Activated T-cell treated with anti-CD3 and anti-CD28 coated beads, Interleukin-2, amount 50 U/mL, for 72 hours (primary cell): ENCODE measurements at places on chromosomes 3 and 15. TPM values are rescaled to one million over a fixed set of nuclear protein-coding genes. Genes with fewer than 3 reads are reported as not detected.

- DNase-seq: no peak
- H3K27ac ChIP-seq: no peak overlapping the region
- H3K4me1 ChIP-seq: no peaks in the 10 kb centered on the region
- peaks cover 5% of the 10 kb centered on the region for H3K36me3 ChIP-seq
- H3K4me3 ChIP-seq: no peak overlapping the region
Measured at GRCh38 chr3:44939581-44940036, 36.4 kb downstream of the ZDHHC3 start.

GRCh38 chr15:56923174-56923591, 4.7 kb downstream of the TCF12 start:
- no peaks in the 10 kb centered on the region for H3K27me3 ChIP-seq
- peaks cover 7% of the 10 kb centered on the region for H3K36me3 ChIP-seq
- no peak overlapping the region for H3K27ac ChIP-seq
- no peak for DNase-seq
- H3K4me3 ChIP-seq: peak overlapping the region; percentile 32
- peaks cover 39% of the 10 kb centered on the region for H3K4me1 ChIP-seq

GRCh38 chr15:64275934-64276333, 80.0 kb downstream of the CSNK1G1 start:
- H3K36me3 ChIP-seq: peaks cover 2% of the 10 kb centered on the region
- peaks cover 26% of the 10 kb centered on the region for H3K4me1 ChIP-seq
- H3K27ac ChIP-seq: no peak overlapping the region

DNA sequence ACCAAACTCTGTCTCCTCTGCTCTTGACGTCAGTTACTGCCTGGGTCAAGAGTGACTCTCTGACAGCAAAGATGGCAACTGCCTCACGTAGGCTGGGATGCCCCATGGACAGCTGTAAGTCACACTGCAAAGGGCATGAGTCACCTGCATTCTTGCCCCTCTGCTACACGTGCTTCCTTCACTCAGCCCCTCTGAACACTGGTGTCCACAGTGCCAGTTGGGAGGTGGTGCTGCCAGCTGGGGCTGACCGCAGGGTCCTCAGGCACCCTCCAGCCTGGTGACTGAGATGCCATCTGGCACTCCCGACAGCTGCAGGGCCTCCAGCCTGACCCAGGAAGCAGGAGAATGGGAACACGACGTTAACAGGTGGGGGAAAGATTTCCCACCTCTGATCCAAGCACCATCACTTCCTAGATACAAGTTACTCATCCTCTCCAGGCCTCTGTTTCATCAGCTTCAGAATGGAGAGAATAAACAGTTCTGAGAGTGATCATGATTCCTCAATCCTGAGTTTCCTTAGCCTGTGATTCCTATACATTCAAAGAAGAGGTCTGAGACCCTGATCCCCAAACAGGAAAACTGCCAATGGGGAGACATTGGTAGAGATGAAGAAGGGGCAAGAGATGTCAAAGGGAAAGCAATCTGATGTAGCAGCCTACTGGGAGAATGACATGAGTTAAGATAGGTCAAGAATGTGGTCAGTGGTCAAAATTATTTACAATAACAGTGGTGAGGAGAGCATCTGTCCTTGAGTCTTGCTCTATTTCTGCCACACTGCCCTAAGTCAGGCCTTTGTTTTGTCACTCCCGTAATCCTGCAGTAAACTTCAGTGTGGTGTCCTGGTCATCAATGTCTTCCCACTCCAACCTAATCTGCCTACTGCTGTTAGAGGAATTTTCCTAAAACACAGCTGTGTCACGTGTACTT, 86.1 kb upstream of the BCL6 start:
- H3K4me1 ChIP-seq: peaks cover 64% of the 10 kb centered on the region
- H3K27me3 ChIP-seq: no peaks in the 10 kb centered on the region
- peaks cover 8% of the 10 kb centered on the region for H3K36me3 ChIP-seq
- no peak overlapping the region for H3K27ac ChIP-seq

The OXSR1 gene
- 51.8 TPM for total RNA-seq

DNA sequence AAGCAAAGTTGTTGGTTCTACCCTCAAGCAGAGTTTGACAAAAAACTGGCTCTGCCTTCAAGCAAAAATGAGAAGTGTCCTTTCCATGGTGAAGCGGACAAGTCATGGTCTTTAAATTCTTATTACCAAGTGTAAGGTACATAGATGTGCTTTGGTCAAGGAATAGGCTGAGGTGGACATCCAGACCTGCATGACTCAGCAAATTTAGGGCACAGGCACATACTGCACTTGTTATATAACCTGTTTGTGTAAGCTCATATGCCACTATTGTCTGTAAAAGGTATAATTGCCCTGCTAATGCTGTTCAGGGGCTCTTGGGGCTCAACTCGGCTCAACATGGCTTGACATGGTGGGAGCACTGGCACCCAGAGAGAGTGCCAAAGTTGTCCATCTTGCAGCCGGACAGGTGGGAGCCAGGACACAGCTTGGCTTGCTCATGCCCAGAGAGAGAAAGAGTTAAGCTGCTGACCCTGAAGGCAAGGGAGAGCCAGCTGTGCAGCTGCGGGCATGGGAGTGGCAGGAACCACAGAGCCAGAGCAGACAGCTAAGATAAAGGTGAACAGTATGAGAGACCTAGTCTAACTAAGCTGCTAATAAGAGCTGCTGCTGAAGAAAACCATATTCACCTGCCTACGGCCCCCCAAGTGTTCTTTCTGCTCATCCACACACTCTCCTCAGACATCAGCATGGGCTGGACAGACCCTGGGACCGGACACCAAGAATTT, 17.7 kb downstream of the MCCC1 start:
- H3K4me3 ChIP-seq: no peak overlapping the region
- no peak for DNase-seq
- no peak overlapping the region for H3K27ac ChIP-seq
- no peaks in the 10 kb centered on the region for H3K27me3 ChIP-seq
- no peaks in the 10 kb centered on the region for H3K4me1 ChIP-seq

GRCh38 chr3:48514431-48515227, 10.7 kb upstream of the SHISA5 start:
- no peaks in the 10 kb centered on the region for H3K36me3 ChIP-seq
- peaks cover 66% of the 10 kb centered on the region for H3K4me1 ChIP-seq
- DNase-seq: no peak
- no peaks in the 10 kb centered on the region for H3K27me3 ChIP-seq
- no peak overlapping the region for H3K27ac ChIP-seq

DNA sequence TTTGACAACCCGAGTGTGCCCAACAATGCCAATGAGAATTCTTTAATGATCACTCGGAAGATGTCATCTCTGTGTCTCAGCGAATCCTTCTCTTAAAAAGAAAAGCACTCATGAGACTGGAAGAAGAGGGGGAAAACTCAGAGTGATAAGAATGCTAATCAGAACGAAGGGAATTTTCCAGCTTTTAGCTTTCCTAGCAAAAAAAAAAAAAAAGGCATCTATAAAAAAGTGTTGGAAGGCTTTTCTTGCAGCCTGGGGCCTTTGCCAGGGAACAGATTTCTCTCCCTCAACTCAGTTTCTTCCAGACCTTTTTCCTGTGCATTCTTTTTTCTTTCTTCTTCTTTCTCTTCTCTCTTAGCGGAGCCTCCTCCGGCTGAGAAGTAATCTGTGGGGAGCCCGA, 80.5 kb upstream of the NEO1 start:
- H3K27me3 ChIP-seq: peaks cover 47% of the 10 kb centered on the region
- H3K4me3 ChIP-seq: no peak overlapping the region
- H3K27ac ChIP-seq: no peak overlapping the region
- no peaks in the 10 kb centered on the region for H3K36me3 ChIP-seq
- no peak for DNase-seq
- no peaks in the 10 kb centered on the region for H3K4me1 ChIP-seq

- no peaks in the 10 kb centered on the region for H3K4me1 ChIP-seq
- H3K27me3 ChIP-seq: peaks cover 6% of the 10 kb centered on the region
- no peak overlapping the region for H3K4me3 ChIP-seq
- no peaks in the 10 kb centered on the region for H3K36me3 ChIP-seq
- no peak for DNase-seq
Measured at GRCh38 chr15:39462691-39463090, 118.2 kb upstream of the THBS1 start.

- DNase-seq: no peak
- H3K4me3 ChIP-seq: peak overlapping the region; percentile 67
- no peak overlapping the region for H3K27ac ChIP-seq
- peaks cover 34% of the 10 kb centered on the region for H3K27me3 ChIP-seq
- peaks cover 5% of the 10 kb centered on the region for H3K36me3 ChIP-seq
- no peaks in the 10 kb centered on the region for H3K4me1 ChIP-seq
Measured at GRCh38 chr15:26773067-26773877, 406 bp upstream of the GABRB3 start.

The MAGEL2 gene
- total RNA-seq: not detected

DNA sequence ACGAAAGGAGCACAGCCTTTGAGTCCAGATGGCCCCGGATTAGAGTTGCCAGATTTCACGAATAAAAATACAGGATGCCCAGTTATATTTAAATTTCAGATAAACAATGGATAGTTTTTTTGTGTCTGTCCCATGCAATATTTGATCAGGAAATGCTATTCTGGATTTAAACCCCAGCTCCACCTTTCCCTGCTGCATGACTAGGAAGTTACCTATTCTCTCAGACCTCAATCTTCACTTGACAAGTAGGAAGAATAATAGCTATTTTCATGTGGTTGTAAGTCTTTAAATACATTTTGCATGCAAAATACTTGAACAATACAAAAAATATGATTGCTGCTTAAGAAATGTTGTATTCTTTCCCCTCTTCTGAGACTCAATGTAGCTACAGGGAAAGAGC, 125.3 kb upstream of the P2RY1 start:
- DNase-seq: no peak
- H3K27me3 ChIP-seq: no peaks in the 10 kb centered on the region
- no peak overlapping the region for H3K27ac ChIP-seq

DNA sequence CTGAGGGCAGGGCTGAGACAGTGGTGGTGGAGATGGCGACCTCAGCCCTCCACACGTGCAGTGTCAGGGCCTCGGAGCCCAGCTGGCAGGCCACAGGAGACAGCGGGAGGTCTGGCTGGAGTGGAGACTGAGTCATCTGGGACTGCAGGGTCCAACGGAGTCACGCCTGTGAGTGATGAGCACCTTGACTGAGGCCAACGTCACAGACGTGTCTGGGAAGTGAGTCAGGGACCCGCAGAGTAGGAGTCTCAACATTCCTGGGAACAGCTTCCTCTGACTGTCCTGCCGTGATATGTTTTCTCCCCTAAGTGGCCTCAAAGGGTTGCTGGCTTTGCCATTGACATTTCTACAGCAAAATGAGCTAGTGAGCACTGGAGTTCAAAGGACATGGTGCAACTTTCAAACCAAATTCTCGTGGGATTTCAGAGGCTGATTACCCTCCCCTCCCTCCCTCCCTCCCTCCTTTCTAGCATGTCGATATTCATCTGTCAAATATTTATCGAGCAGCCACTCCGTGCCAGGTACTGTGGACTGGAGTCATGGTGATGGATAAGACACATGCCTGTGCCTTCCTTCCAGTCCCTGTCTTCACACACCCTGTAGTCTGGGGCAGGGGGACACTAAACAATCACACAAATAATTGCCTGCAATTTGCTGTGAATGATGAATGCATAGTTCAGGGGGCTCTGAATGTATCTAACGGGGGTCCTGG, 53.3 kb upstream of the AMOTL2 start:
- H3K27me3 ChIP-seq: peaks cover 12% of the 10 kb centered on the region
- no peaks in the 10 kb centered on the region for H3K36me3 ChIP-seq
- no peak for DNase-seq
- H3K4me1 ChIP-seq: no peaks in the 10 kb centered on the region
- H3K4me3 ChIP-seq: no peak overlapping the region

DNA sequence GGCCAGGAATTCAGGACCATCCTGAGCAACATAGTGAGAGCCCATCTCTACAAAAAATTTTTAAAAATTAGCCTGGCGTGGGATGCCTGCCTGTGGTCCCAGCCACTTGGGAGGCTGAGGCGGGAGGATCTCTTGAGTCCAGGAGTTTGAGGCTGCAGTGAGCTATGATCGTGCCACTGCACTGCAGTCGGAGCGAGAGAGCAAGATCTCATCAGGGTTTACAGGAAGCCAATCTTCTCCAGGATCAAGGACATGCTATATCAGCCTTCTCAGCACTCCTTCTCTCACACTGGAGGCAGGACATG, 451 bp upstream of the STOML1 start:
- peak overlapping the region; percentile 90 for H3K27ac ChIP-seq
- H3K27me3 ChIP-seq: no peaks in the 10 kb centered on the region
- peak overlapping the region; percentile 100 for H3K4me3 ChIP-seq

DNA sequence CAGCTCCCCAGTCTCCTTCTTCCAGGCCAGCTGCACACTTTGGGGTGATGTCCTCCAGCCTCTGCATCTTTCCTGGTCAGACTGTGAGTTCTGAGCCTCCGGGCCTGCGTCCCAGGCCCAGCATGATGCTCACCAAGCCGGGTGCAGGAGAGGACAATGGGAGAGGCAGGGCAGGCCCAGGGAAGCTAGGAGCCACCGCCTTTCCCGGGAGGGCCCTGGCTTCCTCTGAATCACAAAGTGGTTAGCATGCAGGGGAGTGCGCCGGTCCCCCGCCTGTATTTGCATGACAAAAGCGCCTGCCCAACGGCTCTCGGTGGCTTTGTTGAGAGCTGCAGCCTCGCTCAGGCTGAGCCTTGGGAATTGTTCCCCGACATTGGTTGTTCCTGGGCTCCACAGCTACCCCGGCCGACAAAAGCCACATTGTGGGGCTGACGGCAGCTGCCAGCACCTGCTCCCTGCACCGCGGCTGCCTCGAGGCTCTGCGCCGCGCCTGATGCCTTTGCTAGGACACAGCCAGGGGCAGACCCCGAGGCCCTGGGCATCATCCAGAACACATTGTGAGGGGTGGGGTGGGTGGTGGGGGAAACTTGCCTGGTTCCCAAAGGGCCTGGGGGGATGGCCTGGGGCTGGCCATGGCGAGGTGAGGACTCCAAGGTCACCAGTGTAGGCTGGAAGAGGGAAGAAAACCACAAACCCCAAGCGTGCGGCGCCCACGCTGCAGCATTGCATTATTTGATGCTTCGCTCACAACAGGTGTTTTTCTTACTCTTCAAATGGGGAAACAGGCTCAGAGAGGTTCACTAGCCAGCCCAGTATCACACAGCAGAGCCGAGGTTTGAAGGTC, 20.0 kb upstream of the KLF13 start:
- DNase-seq: no peak
- H3K36me3 ChIP-seq: no peaks in the 10 kb centered on the region
- H3K4me3 ChIP-seq: no peak overlapping the region
- H3K4me1 ChIP-seq: peaks cover 58% of the 10 kb centered on the region

The ALPK3 gene
- total RNA-seq: 0.46 TPM

DNA sequence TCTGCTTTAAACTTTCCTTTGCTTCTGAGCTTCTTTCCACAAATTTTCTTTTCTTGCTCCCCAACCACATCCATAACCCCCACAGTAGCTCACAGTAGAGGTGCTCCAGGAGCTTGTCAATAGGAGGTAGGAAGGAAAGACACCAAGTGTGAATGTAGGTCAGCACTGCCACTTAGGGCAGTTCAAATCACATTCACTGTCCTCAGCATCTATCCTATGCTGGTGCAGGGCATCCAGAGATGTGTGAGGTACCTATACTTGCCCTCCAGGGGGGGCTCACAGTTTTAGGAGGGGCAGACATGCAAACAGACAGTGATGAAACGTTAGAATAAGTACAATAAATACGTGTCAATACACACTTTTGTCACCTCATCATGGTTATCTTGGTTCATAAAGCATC, 1.5 kb upstream of the SPSB4 start:
- no peaks in the 10 kb centered on the region for H3K36me3 ChIP-seq
- H3K4me3 ChIP-seq: no peak overlapping the region
- peaks cover 20% of the 10 kb centered on the region for H3K4me1 ChIP-seq
- DNase-seq: peak; percentile 27

GRCh38 chr15:90855139-90855538, 13.2 kb upstream of the FURIN start:
- H3K36me3 ChIP-seq: peaks cover 29% of the 10 kb centered on the region
- H3K27ac ChIP-seq: peak overlapping the region; percentile 76
- H3K27me3 ChIP-seq: no peaks in the 10 kb centered on the region
- H3K4me1 ChIP-seq: peaks cover 94% of the 10 kb centered on the region
- no peak for DNase-seq

The SLC22A13 gene
- 1.0 TPM for total RNA-seq

The CNTN4 gene
- 0.62 TPM for total RNA-seq

The TMEM40 gene
- total RNA-seq: not detected

The SLC9C1 gene
- not detected for total RNA-seq
